ENCODE measurements at places on chromosomes 12 and 14. TPM values are rescaled to one million over a fixed set of nuclear protein-coding genes. Genes with fewer than 3 reads are reported as not detected.

DNA sequence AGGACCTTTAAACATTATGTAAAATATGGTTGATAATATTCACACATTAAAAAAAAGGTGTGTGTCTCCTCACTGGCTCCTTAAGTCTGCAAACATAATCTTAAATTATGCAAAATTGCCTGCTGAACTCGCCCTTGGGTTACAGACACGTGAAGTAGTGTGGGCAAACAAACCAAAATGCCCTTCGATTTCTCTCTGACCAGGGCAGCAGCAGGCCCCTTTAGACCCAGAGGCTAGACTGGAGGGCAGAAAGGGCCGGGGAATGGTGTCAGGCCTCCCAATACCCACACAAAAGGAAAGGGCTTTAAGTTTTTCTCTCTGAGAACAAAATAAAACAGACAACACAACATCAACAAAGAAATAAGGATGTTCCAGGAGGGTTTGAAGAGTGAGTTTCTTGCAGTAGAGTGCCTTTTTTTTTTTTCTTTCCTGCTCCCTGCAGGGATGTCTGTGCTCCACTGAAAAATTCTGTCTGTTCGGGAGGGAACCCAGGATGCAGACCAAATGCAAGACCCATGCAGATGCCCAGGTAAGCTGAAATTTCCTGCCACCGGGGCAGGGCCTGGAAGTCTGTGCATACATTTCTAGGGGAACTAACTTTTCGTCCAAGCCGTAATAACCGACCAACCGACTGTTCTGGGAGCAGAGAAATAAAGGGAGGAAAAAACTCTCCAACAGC, 1.7 kb downstream of the TBX3 start:
- DNase-seq: no peak

GRCh38 chr14:93002049-93002448, 79.1 kb downstream of the CHGA start:
- no peak for DNase-seq

- DNase-seq: peak; percentile 32
These were observed 319.4 kb downstream of the KCNC2 start for GRCh38 chr12:74890237-74890599.

GRCh38 chr12:85834378-85834777, 1.8 kb downstream of the RASSF9 start:
- DNase-seq: no peak

TMEM63C gene
- polyA plus RNA-seq: 1.7 TPM

PTHLH gene
- 2.5 TPM for polyA plus RNA-seq

HOXC9 gene
- 15.0 TPM for polyA plus RNA-seq

- peak; percentile 54 for DNase-seq
These were observed 26.4 kb downstream of the DEGS2 start for GRCh38 chr14:100132903-100133510.

DLST gene
- polyA plus RNA-seq: 67.8 TPM

DNA sequence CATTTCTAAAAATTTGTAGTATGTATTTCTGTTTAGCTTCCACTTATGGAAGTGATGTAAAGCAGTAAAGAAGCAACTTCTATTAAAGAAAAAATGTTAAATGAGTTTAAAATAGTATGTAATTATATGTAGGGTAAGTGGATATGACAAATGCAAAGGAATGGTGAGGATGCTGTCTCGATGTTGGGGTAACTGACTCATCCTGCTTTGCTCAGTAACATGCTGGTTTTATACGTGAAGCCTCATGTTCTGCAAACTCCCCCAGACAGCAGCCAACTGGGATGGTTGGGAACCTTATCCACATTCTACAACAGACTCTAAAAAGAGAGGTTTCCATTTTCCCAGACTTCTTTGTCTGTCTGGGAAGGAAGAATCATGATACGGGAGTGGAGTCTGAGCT, 1006.4 kb upstream of the TMEM132C start:
- DNase-seq: no peak

- no peak for DNase-seq
These were observed 73.7 kb downstream of the GALNT4 start for GRCh38 chr12:89450907-89451306.

- no peak for DNase-seq
These were observed 41.2 kb downstream of the SH2B3 start for GRCh38 chr12:111446631-111447570.

- DNase-seq: no peak
These were observed 87.5 kb downstream of the NCOR2 start for GRCh38 chr12:124479680-124480468.

TAS2R31 gene
- polyA plus RNA-seq: 0.79 TPM

DNA sequence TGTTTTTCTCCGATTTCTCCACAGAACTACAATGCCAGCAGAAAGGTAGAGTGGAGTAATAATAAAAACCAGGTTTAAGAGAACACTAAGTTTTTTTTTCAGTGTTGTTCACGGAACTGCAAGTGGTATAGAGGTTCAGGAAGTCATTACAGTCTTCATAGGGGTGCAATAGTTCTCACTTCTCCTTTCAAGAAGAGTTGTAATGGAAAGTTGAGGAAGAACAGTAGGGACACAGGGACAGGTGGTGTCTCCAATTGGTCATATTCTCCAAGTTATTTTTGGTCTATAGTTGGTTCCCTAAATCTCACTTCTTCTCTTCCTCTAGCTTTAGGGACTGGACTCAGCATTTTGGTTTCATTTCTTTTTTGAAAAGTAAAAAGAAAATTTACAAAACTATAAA, 894.0 kb downstream of the NRXN3 start:
- DNase-seq: peak; percentile 37

SERPINA10 gene
- polyA plus RNA-seq: 0.05 TPM

- peak; percentile 86 for DNase-seq
These were observed 146.1 kb downstream of the METTL25 start for GRCh38 chr12:82504409-82504808.

- no peak for DNase-seq
These were observed 17.0 kb downstream of the TMPRSS12 start for GRCh38 chr12:50859621-50860310.

ZCCHC8 gene
- polyA plus RNA-seq: 22.1 TPM

KCNA1 gene
- polyA plus RNA-seq: 2.1 TPM

SIX4 gene
- polyA plus RNA-seq: 15.0 TPM

- DNase-seq: peak; percentile 92
These were observed 116.7 kb downstream of the LMNTD1 start for GRCh38 chr12:25436206-25437030.

SLC10A1 gene
- polyA plus RNA-seq: not detected

DNA sequence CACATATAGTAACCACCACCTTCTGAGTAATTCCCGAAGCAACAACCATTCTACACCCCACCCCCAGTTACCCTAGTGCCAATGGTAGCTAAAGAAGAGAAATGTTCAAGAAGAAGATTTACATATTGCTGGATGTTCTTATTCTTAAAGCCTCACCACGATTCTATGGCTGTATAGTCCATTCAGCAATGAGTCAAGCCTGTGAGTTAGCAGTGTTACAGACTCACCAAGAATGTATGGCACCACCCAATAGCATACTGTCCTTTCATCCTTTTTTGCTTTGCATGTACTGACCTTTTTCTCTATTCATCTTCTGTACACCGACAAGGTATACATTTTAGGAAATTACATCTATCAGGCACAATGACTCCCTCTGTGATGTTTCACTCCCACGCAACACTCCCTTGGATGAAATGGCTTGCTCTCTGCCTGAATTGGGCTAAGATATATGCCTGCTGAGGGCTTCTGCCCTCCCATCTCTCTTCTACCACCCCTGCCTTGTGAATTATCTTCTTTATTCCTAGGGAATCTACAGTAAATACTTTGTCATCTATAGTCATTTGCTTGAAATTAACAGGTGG, 945.8 kb downstream of the DIO2 start:
- DNase-seq: no peak

DNA sequence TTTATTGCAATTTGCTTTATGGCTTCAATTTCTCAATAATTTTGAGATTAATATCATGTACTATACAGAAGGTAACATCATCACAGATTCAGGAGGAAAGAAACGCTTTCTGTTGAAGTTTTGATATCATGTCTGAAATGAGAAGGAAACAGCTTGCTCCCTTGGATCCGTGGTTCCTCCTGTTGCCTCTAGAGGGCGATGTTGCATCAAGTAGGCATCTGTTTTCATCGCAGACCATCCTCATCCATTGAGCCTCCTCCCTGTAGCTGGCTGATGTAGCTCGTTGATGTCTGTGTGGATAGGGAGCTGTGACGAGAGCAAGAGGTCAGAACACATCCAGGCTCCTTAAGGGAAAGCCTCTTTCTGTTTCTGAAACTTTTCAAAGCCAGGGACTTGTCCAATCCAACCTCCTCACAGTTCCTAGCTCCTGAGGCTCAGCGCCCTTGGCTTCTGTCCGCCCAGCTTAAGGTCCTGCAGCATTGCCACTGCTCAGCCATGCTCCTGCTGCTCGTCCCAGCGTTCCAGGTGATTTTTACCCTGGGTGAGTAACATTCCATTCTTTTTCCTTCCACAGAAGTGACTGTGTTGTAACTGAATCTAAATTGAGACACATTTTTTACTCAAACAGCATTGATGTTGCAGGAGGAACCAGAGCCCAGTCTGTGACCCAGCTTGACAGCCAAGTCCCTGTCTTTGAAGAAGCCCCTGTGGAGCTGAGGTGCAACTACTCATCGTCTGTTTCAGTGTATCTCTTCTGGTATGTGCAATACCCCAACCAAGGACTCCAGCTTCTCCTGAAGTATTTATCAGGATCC, 304.8 kb upstream of the OR4E1 start:
- peak; percentile 19 for DNase-seq

DNA sequence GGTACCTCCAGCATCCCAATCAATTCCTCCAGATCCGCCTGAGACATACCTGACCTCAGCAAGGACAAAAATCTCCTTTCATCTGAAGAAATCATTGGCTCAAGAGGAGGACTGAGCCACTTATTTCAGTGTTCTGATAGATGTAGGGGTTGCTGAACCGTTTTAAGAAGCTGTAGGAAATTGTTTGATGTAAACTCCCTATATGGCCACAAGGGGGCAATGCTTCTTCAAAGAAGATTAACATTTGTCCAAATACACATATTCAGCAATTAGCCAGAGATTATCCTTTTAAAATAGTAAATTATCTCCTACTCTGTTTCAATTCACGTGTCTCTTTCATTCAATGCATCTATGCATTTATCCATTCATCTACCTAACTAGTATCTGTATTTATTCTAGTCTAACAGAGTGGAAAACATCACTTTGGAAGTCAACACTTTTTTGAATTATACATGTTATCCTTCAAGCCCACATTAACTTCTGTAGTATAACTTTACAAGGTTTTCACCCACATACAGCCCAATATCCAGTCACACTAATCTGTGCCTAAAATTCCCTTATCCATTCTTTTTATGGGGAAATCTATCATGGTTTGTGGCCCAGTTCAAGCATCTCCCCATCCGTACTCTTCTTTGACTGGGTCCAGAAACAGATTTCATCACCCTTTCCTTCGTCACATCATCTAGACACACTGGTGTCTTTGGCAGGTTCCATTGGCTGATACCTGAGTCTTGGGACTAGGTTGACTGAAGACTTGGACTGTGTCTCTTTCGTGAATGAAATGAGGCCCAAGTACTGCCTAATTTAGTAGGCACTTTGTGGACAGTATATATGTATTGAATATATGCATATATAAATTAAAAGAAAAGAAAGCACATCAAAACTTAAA, 411.0 kb upstream of the OR4E1 start:
- peak; percentile 60 for DNase-seq

OAS3 gene
- polyA plus RNA-seq: 5.3 TPM

Measured in muscle of leg (tissue), 16 donors.